ENCODE measurements at places on chromosomes 4 and X.

- no peak for DNase-seq
Observed at GRCh38 chr4:2792396-2792710, 532 bp upstream of the SH3BP2 start.

DNA sequence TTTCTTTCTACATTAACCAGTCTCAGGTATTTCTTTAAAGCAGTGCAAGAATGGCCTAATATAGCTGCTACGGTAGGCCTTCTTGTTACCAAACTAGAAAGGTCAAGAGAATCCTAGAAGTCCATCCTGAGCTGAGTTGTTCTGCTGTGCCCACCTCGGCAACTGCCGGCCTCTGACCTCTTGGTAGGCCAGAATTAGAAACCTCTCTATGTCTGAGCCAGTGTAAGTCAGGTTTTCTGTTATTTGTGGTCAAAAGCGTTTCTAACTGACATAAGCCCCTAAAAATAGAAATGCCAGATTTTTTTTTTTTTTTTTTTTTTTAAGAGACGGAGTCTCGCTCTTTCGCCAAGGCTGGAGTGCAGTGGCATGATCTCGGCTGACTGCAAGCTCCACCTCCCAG is 43.1 kb downstream of the SOWAHB start:
- DNase-seq = no peak

GRCh38 chr4:8540991-8541390 is 39.2 kb upstream of the GPR78 start:
- DNase-seq = no peak

GRCh38 chrX:132712350-132712749 is 223.5 kb upstream of the MBNL3 start:
- no peak for DNase-seq

DNA sequence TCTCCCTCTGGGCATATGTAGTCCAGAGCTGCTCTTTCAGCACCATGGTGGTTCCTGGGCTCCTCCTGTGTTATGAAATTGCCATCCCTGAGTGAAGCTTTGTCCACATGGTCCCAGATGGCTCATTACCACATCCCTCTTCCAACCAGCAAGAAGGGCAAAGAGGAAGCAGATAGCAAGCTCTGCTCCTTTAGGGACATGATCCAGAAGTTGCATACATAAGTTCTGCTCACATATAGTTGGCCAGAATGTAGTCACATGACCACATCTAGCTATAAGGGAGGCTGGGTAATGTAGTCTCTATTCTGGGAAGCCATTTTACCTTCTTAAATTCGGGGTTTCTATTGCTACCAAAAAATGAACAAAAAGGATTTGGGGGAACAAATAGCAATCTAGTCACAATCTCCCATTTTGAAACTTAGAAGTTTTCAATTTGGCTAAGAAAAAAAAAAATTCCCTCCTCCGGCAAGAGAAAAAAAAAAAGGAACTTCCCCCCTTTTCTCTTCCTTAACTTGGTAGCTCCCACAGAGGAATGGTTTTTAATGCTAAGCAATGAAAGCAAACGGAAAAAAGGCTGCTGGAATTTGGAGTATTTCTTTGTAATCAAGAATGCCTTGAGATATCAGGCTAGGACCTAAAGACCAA is 88.2 kb upstream of the USP9X start:
- no peak for DNase-seq

GRCh38 chr4:117210551-117210950 is 125.2 kb upstream of the TRAM1L1 start:
- DNase-seq = no peak

- DNase-seq = no peak
Observed at GRCh38 chr4:45183905-45184304, 457.5 kb upstream of the GNPDA2 start.

- no peak for DNase-seq
Observed at GRCh38 chrX:13742397-13743176, 8.0 kb downstream of the OFD1 start.

- no peak for DNase-seq
Observed at GRCh38 chr4:76723924-76724323, 174.0 kb downstream of the SOWAHB start.

DNA sequence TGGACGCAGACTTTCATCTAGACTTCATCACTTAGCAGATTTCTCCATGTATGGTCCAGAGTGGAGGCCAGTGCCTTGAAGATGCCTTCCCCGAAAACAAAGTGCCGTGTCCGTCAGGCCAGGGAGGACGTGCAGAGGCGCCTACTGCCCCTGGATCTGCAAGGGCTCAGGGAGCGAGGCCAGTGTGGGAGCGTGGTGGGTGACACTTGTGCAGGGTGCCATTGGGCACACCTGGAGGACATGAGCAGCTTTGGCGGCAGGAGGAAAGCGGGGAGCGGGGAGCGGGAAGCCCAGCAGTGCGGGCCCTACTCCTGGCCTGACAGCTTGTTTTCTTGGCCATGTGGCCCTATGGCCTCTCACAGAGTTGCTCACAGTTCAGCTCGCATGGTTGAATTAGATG is 25.8 kb downstream of the WFS1 start:
- no peak for DNase-seq

DNA sequence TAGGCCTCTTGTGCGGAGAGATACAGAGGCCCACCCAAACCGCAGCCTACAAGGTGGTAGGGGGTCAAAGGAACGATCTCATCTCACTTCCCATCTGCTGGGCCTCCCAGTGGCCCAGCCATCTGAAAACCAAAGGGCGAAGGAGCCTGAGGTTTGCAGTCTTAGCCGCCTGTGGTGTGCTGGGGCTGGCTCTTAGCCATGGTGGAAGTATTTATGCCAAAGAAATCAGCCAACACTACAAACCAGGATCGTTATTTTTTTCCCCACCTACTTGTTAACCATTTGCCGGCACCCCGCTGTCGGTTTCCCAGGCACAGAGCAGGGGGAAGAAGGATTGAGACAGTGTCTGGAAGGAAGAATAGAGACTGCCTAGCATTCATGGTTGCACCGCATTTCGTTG is 30.9 kb upstream of the CDKL5 start:
- no peak for DNase-seq
